ENCODE measurements at places on chromosomes 13 and 19. TPM values are rescaled to one million over a fixed set of nuclear protein-coding genes. Genes with fewer than 3 reads are reported as not detected.

DNA sequence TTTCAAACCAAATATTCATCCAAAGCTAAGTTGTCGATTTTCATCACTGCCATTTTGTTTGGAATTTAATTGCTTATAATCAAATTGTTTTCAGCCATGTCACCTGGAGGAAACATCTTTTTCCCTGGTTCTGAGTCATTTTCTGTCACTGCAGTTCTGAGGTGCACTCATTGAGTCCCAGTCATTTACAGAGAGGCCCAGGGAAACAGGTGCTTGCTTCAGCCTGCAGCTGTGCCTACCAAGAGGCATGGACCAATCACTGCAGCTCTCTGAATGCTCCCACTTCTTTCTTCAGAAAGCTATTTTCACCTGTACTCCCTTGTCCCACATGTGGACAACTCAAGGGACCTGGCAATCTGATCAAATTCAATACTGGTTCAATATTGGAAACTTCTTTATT, 308.1 kb downstream of the COG6 start:
- DNase-seq, result no peak

DNA sequence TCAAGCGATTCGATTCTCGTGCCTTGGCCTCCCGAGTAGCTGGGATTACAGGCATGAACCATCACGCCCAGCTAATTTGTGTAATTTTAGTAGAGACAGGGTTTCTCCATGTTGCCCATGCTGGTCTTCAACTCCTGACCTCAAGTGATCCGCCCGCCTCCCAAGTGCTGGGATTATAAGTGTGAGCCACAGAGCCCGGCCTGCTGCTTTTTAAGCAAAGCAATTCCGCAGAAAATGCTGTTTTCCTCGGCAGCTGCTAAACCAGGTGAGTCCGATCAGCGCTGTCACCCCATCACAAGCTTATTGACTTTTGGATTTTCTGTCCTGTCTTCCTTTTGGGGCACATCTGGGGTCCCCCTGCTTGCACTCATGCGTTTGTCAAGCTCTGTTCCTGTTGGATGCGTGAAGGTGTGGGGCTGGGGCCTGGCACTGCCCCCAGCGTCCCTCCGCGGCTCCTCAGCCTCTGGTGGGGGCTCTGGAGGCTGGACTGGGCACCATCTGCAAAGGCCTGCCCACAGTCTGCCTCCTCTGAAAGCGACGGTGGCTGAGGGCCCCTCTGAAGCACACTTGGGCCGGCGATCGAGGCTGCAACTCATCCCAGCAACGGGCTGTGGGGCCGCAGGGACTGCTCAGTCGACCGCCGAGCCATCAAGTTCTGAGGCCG, 25.7 kb downstream of the CEBPG start:
- DNase-seq, result no peak

- peak; percentile 88 for DNase-seq
Measured at GRCh38 chr13:66665991-66666390, 564.1 kb downstream of the PCDH9 start.

GRCh38 chr19:10283301-10284064, 3.3 kb upstream of the ICAM4 start:
- no peak for DNase-seq

OR10H1 gene
- total RNA-seq, result not detected

THSD1 gene
- total RNA-seq, result 19.0 TPM

GRCh38 chr19:41784743-41785142, 11.6 kb upstream of the CEACAM3 start:
- DNase-seq, result no peak

CCDC169 gene
- total RNA-seq, result 0.54 TPM

DNA sequence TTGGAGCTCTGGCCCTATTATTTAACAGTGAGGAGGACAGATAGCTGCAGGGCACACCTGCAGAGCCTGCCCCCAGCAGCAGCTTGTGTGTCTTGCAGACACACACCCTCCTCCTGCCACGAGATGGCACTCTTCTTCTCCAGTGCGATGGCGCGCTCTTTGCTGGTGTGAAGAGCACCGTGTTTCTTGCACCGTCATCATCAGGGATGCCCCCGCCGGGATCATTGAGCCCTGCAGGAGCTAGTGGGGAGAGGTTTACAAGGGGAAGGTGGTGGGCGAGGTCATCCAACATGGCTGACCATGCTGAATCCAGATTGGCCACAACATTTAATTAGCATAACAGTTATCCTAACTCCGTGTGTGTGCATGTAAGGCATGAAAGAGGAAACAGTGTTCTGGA, 105.6 kb downstream of the RAB20 start:
- peak; percentile 61 for DNase-seq
